ENCODE measurements at places on chromosomes 4 and X.
A peak's percentile ranks its signal among the peaks of the same experiment; 100 is the strongest.

DNA sequence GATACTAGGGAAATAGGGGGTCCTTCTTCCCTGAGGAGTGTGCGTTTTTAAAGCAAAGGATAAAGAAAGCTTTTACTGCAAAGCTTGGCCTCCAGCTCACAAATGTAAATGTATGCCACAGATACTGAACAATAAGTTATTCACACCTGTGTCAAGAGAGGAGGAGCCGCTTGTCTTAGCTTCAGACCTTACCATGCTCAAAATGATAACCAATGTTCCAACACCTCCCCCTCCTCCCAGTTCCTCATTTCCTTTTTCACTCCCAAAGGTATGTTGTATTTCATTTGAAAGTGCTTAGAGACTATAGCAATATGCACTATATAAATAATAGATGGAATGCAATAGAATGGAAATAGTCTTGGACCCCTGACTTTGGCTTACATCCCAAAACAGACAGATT lies 47.0 kb upstream of the RAPGEF2 start:
- DNase-seq, result no peak

DNA sequence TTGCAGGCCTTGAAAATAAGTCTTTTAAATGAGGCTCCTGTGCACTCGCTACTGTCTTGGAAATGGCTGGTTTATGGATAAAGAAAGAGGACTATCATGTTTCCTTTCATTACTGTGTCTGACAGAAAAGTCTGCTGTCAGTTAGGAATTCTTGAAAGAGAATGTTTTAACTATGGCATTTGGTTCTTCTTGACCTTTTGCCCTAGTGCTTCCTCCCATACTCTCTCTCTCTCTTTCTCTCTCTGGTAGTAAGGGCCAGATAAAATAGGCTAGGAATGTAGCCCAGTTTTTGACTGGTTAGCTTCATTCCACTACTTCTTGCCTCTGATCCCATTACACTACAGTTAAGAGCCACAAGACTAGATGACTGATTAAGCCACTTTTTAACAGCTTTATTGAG lies 29.8 kb downstream of the YY2 start:
- DNase-seq, result peak; percentile 45

GRCh38 chr4:23245203-23245832 lies 552.6 kb downstream of the GBA3 start:
- DNase-seq, result no peak

- DNase-seq, result no peak
Observed at GRCh38 chrX:133523526-133523925, 108.2 kb upstream of the GPC4 start.

DNA sequence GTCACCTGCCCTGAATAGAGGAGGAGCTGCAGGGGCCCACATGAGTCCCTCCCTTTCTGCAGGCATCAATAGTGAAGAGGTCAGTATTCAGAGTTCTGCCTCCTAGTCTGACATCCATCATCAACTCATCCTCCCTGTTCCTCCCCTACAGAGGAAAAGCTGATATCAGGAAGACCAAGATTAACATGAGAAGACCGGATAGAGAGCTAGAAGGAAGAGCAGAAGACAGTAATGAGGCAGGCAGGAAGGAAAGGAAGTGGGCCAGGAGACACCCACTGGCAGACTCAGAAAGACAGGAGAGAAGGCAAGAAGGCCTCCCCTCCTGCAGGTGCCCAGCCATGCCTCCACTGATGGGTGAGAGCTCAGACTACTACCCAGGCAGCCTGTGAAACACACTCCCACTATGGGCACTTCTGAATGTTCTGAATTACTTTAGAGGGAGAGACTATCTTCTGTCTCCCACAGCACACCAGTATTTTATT lies 74.6 kb downstream of the CC2D2A start:
- no peak for DNase-seq

GRCh38 chr4:107363125-107363524 lies 327.0 kb upstream of the DKK2 start:
- no peak for DNase-seq

DNA sequence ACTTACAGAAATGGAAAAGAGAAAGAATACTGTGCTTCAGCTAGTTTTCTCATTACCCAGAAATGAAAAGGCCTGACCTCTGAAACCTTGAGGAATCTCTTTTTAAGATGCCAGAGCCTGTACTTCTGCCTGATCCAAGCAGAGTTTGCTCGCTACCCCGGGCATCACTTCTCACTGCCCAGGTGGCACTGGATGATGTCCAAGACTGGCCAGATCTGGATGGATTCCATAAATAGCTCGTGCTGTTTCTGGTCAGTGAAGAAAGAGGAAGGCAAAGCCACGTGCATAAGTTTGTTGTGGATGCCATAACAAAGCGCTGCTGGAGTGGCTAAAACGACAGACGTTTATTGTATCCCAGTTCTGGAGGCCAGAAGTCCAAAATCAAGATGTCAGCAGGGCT lies 133.5 kb downstream of the TBL1X start:
- peak; percentile 15 for DNase-seq

GRCh38 chr4:37825968-37826294 lies 555 bp upstream of the PGM2 start:
- no peak for DNase-seq

DNA sequence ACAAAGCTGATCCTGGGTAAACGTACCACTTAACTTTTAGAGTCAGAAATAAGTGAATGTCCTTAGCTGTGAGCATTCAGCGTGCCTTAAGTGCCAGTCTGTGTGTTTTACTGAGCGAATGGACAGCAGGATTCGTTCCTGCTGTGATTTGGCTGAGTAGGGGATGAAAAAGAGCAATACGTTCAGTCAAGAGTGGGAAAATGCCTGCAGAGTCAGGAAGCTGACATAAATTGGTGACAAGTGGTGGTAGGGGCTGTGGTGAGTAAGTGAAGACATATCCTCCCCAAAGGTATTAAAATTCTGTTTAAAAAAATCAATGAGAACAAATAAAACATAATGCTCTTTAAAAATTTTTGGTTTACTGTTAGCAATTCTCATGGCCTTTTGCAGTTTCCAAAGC lies 56.6 kb upstream of the TNIP3 start:
- no peak for DNase-seq

DNA sequence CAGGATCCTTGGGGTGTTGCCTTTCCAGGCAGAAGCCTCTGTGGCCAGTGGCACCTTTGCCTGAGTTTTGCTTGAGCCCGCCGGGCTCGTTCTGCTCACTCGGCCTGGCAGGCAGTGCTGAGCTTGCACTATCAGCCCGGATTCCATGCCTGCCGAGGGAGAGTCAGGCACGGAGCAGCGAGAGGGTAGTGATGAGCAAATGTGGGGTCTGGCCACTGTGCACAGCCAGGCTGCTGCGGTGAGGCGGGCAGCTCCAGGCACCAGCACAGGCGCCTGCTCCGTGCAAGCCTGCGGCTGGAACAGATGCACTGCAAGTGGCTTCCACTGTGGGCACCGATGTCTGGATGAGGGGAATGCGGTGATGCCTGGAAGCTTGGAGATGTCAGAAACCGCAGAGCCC lies 619.2 kb downstream of the RAPGEF2 start:
- no peak for DNase-seq

- no peak for DNase-seq
Observed at GRCh38 chr4:2288051-2288541, 26.2 kb upstream of the MXD4 start.

GRCh38 chr4:6506616-6507140 lies 34.3 kb upstream of the PPP2R2C start:
- no peak for DNase-seq

DNA sequence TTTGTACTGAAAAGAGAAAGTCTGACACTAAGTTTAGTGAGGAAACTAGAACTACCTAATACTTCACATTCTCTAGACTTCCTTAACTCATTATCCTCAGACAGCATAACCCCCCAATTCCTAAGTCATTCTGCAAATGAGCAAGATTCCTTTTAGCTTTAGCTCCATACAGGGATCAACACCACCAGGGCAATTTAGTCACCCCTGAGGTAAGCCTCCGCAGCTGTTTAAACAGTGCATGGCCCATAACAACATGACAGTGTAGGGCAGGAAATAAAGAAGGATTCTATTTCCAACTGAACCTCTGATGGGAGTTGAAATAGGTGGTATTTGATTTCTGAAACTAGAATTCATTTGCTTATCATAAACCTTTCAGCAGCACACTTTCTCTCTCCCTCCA lies 112.8 kb upstream of the DKK2 start:
- no peak for DNase-seq

- DNase-seq, result no peak
Observed at GRCh38 chr4:8598391-8599090, 6.0 kb downstream of the CPZ start.

All from M059J (cell line).